ENCODE measurements at places on chromosomes 4 and X. TPM values are rescaled to one million over a fixed set of nuclear protein-coding genes. Genes with fewer than 3 reads are reported as not detected.

Gene CXCL13
- total RNA-seq: not detected

Gene SOWAHD
- total RNA-seq: not detected

Gene LONRF3
- 9.8 TPM for total RNA-seq

Gene HTN1
- total RNA-seq: not detected

Gene GPR78
- 23.1 TPM for total RNA-seq

Gene MAGED4
- total RNA-seq: 2.7 TPM

Gene CSN1S1
- not detected for total RNA-seq

Gene MAGEA1
- total RNA-seq: not detected

Gene SMIM43
- not detected for total RNA-seq

Gene CSAG2
- not detected for total RNA-seq

Gene FAM53A
- total RNA-seq: 13.8 TPM

Gene MAGEB1
- total RNA-seq: not detected

- peaks cover 8% of the 10 kb centered on the region for H3K4me1 ChIP-seq
- no peaks in the 10 kb centered on the region for H3K36me3 ChIP-seq
- no peak overlapping the region for H3K4me3 ChIP-seq
Observed at GRCh38 chr4:17187003-17187402, 288.6 kb upstream of the LDB2 start.

DNA sequence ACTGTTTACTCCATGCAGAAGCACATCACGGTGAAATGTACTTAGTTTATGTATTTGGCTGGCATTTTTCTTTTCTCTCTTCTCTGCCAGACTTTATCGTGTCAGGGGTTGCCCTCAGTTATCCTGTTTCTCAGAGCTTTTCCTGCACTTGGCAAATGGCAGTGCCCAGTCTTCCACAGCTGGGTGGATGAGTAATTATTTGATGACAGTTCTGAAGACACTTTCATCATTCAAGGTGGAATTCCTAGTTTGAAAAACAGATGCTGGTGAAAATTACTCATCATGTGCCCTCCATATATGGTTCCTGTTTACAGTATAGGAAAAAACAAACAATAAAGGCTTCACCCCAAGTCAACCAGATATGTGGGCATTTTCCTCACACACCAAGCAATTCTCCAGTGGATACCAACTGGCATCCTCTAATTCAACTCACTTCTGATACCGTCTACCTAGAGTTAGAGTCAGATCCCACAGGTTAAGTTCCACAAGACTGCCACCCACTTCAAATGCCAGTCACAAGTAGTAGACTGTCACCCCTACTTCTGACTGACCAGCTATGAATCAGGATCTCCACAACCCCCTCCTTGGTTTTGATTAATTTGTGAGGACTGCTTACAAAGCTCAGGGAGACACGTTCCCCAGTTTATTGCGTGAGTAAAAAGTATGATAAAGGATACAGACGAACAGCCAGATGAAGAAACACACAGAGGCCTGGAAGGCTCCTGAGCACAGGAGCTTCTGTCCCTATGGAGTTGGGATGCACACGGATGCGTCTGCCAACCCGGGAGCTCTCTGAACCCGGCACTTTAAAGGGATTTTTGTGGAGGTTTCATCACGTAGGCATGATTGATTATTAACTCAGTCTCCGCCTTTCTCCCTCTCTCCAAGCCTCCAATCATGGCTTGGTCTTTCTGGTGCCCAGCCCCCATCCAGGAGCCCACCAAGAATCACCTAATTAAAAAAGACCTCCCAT, 72.9 kb downstream of the CLDN34 start:
- no peak for DNase-seq
- H3K36me3 ChIP-seq: no peaks in the 10 kb centered on the region
- H3K27ac ChIP-seq: no peak overlapping the region
- no peak overlapping the region for H3K4me3 ChIP-seq
- peaks cover 10% of the 10 kb centered on the region for H3K4me1 ChIP-seq
- no peaks in the 10 kb centered on the region for H3K27me3 ChIP-seq

DNA sequence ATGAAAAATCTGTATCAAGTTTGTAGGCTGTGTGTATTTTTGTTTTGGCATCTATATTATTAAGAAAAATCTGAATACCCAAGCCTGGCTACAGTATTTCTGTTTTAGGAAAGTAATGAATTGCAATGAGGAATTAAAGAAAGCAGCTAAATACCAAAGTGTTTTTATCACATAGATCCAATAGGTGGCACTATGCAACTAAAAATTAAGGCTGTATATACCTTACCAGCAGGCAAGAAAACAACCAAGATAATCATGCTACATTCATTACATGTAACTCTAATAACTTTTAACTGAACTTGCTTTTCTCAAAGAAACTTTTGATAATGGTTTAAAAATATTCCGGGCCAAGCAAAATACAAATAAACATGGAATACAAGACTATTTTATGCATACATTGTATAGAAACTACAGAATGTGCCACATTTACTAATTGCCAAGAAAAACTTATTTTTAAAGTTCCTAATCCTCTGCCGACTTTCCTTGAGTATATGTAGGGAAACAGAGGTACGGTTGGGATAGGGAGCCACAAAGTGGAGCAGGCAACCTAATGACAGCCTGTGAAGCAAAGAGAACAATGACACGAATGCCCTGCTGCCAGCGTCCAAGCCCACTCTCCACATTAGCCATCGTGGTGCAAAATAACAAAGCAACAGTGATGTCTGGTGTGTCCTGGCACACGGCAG, 63.7 kb downstream of the SEC24D start:
- H3K4me1 ChIP-seq: peaks cover 54% of the 10 kb centered on the region
- DNase-seq: no peak
- no peaks in the 10 kb centered on the region for H3K27me3 ChIP-seq

GRCh38 chr4:87838205-87838604, 5.4 kb downstream of the MEPE start:
- no peak overlapping the region for H3K4me3 ChIP-seq
- no peaks in the 10 kb centered on the region for H3K27me3 ChIP-seq
- no peaks in the 10 kb centered on the region for H3K36me3 ChIP-seq
- DNase-seq: no peak

GRCh38 chr4:99983289-99983943, 33.3 kb upstream of the H2AZ1 start:
- H3K4me1 ChIP-seq: no peaks in the 10 kb centered on the region
- no peak overlapping the region for H3K27ac ChIP-seq
- H3K27me3 ChIP-seq: no peaks in the 10 kb centered on the region
- H3K4me3 ChIP-seq: no peak overlapping the region

GRCh38 chr4:106305435-106306055, 10.5 kb downstream of the TBCK start:
- no peaks in the 10 kb centered on the region for H3K4me1 ChIP-seq
- DNase-seq: no peak
- no peaks in the 10 kb centered on the region for H3K27me3 ChIP-seq

DNA sequence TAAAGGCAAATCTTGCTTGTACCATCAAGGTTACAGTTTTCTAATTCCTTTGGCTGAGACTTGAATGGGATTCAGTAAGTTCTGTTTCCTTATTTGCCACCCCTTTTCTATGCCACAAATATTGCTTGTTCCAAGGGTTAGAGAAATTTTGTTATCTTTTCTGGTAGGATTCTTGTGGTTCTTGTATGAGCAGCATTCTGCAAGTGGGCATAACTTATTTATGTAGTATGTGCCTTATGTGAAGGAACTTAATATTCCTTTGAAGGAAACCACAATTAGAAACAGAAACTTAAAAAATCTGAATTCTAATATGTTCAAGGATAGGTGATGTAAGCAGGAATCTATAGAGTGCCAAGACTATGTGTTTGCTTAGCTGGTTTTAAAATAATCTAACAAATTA, 53.1 kb upstream of the TSPAN5 start:
- no peak overlapping the region for H3K4me3 ChIP-seq
- no peaks in the 10 kb centered on the region for H3K27me3 ChIP-seq
- H3K36me3 ChIP-seq: no peaks in the 10 kb centered on the region
- no peaks in the 10 kb centered on the region for H3K4me1 ChIP-seq
- no peak overlapping the region for H3K27ac ChIP-seq

DNA sequence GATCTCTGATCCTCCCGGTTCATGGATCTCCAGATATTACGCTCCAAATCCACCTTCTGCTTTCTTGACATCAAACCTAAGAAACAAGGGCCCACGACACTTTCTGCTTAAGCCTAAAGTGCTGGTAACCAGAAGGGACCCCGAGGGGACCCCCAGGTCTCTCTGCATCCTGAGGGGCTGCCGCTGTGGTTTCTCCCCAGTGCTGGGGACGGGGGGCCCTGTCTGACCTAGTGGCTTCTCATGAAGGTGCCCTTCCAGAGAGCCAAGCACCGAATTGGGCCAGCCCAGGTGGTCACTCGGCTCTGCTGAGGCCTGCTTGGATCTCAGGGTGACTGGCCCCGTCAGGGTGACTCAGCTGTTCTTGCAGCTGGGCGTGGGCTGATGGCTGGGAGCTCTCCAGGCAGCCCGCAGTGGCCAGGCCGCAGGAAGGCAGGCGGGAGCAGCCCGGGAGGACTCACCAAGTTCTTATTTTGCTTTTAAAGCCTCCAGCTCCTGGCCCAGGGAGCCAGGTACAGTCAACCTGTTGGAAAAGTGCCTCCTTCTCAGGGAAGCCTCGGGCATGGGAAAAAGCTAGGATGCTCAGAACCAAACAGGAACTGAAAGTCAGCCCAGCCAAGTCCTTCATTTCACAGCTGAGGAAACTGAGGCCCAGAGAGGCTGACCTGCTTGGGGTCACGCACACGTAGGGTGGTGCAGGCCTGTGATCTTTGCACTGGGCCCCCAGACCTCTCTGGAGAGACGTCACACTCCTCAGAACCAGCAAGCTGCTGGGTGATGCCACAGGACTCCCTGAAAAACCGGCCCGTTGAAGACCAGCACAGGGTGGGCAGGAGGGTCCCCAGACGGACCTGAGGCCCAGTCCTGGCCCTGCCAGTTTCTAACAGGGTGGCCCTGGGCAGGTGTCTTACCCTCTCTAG, 16.7 kb downstream of the BLOC1S4 start:
- no peak for DNase-seq
- H3K4me1 ChIP-seq: peaks cover 15% of the 10 kb centered on the region
- H3K4me3 ChIP-seq: peak overlapping the region; percentile 13
- no peaks in the 10 kb centered on the region for H3K27me3 ChIP-seq

DNA sequence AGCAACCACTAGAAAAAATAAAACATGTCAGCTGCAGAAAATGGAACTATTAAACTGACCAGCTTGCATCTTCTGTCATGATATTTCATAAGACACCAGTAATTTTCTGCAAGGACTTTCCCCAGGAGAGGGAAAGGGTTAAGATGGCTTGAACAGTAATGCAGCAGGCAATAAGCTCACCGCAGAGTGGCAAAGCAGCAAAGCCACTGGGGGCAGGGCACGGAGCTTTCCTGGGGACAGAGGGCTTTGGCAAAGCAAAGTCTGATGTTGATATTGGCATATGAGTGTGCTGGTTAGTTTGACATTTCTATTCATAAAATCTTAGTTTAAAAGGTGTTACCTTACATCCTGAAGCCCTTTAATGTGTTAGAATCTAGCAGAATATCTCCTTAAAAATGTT, 55.1 kb upstream of the NAP1L5 start:
- no peaks in the 10 kb centered on the region for H3K27me3 ChIP-seq
- no peaks in the 10 kb centered on the region for H3K4me1 ChIP-seq
- no peak overlapping the region for H3K4me3 ChIP-seq

GRCh38 chr4:112881842-112882241, 167.6 kb upstream of the ANK2 start:
- H3K36me3 ChIP-seq: no peaks in the 10 kb centered on the region
- no peaks in the 10 kb centered on the region for H3K27me3 ChIP-seq
- no peaks in the 10 kb centered on the region for H3K4me1 ChIP-seq
- peak overlapping the region; percentile 22 for H3K4me3 ChIP-seq
- DNase-seq: no peak

DNA sequence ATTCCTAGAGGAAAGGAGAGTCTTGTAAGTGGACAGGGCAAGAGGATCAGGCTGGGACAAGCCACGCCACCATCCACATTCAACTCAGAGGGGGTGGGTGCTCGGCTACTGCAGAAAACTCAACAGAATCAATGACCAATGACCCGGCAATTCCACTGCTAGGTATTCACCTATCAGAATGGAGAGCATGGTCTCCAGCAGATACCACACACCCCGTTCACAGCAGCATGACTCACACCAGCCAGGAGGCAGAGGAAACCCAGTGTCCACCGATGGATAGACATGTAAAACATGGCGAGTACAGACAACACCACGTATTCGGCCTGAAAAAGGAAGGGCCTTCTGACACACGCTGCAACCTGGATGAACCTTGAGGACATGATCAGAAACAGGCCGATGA, 175.9 kb downstream of the AFAP1 start:
- no peaks in the 10 kb centered on the region for H3K27me3 ChIP-seq
- peaks cover 43% of the 10 kb centered on the region for H3K36me3 ChIP-seq
- H3K27ac ChIP-seq: no peak overlapping the region
- no peak overlapping the region for H3K4me3 ChIP-seq
- DNase-seq: no peak

- no peaks in the 10 kb centered on the region for H3K36me3 ChIP-seq
- no peak overlapping the region for H3K27ac ChIP-seq
- H3K4me1 ChIP-seq: no peaks in the 10 kb centered on the region
- no peak overlapping the region for H3K4me3 ChIP-seq
- H3K27me3 ChIP-seq: no peaks in the 10 kb centered on the region
- no peak for DNase-seq
Observed at GRCh38 chrX:43140582-43140981, 362.6 kb upstream of the PPP1R2C start.

DNA sequence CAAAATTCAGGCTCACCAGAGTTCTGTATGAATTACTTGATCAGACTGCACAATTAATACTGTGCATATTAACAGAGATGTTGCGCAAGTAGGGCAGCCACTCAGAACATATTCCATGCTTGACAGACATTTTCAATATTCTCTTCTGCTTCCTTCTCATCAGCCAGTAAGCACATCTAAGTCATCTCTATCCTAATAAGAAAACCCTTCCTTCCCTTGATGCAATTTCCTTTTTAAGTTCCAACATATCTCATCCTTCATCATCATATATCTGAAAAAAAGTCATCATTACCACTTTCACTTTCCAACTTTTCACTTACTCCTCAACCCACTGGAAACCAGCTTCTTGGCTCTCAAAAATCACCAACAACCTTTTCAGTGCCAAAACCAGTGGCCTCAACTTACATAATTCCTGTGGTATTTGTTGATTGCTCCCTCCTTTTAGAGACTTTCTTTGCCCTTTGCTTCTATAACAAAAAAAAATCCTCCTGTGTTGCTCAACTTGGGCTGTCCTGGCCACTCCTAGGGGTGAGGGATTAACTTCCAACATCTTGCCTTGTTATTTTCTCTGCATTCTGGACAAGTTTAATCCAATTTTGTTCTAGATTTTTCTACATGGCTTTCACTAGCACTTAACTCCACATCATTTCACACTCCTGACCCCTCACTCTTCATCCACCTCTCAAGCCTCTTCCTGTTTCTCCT, 14.1 kb downstream of the MBNL3 start:
- peaks cover 9% of the 10 kb centered on the region for H3K4me1 ChIP-seq
- no peaks in the 10 kb centered on the region for H3K36me3 ChIP-seq
- H3K27me3 ChIP-seq: no peaks in the 10 kb centered on the region
- H3K4me3 ChIP-seq: no peak overlapping the region
- H3K27ac ChIP-seq: no peak overlapping the region

- no peak overlapping the region for H3K27ac ChIP-seq
- no peak overlapping the region for H3K4me3 ChIP-seq
- H3K36me3 ChIP-seq: no peaks in the 10 kb centered on the region
- DNase-seq: no peak
- no peaks in the 10 kb centered on the region for H3K4me1 ChIP-seq
Observed at GRCh38 chr4:169902658-169903345, 123.4 kb downstream of the MFAP3L start.

GRCh38 chrX:70452143-70452733, 7.6 kb downstream of the DLG3 start:
- H3K4me1 ChIP-seq: peaks cover 14% of the 10 kb centered on the region
- H3K27ac ChIP-seq: peak overlapping the region; percentile 31

- H3K27ac ChIP-seq: no peak overlapping the region
- H3K4me1 ChIP-seq: no peaks in the 10 kb centered on the region
- DNase-seq: no peak
- H3K27me3 ChIP-seq: no peaks in the 10 kb centered on the region
- no peaks in the 10 kb centered on the region for H3K36me3 ChIP-seq
Observed at GRCh38 chr4:155593793-155594192, 72.9 kb upstream of the GUCY1A1 start.

Measured in vagina (tissue), 2 donors.